Activated CD4-positive, alpha-beta T cell treated with anti-CD3 and anti-CD28 coated beads for 24 hours (primary cell): ENCODE measurements at places on chromosomes 2 and 18.
A peak's percentile ranks its signal among the peaks of the same experiment; 100 is the strongest.

DNA sequence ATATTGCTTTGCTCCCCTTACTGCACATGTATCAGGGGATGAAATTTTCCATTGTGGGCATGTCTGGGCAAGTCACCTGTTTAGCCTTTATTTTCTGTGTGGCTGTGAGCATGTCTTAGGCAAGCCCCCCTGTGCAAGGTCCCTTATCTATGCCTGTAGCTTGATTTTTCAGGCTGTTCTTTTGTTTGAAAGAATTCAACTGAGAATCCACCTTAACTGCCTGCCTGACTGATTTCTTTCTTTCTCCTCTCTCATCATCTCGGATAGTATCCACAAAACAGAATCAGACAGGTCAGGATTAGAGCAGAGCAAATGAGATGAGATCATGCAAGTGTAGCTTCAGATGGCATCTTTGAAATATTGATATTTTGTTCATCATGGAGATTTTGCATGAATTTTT is 1147.5 kb upstream of the ACVR2A start:
- no peak for DNase-seq

DNA sequence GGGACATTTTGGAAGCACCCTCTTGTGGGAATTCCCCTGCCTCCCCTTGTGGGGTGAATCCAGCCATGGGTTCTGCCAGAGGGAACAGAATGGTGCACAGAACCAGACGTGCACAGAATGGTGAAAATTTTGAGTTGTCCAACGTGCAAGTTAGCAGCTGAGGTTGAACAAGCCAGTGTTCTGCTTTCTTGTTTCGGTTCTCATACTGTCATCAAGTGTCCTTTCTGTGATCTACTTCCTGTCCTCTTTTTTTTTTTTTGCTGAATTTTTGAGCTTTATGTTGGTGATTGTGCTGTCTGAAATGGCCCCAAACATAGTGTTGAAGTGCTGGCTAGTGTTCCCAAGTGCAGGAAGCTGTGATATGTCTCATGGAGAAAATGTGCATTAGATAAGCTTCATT is 21.5 kb upstream of the REEP1 start:
- DNase-seq = no peak

DNA sequence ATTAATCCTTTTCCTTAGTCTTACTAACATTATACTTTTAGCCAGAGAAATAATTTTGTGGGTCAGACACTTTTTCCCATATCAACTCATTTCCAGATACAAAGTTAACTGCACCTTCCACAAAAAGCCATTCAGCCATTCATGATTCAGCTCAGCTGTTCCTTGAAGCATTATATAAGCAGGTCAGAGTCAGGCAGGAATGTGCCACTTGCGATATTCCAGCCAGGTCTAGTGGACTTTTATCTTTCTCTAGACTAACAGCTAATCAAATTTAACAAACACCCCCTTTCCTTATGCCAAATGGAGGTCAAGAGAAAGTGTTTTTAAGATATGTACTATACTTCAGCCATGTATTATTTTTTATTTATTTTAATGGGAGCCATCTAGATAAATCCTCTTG is 75.6 kb upstream of the EPB41L3 start:
- no peak for DNase-seq

- DNase-seq = no peak
These were observed 101.2 kb downstream of the ASXL2 start for GRCh38 chr2:25777077-25777476.

- no peak for DNase-seq
These were observed 53.2 kb downstream of the ICA1L start for GRCh38 chr2:202818321-202818720.

DNA sequence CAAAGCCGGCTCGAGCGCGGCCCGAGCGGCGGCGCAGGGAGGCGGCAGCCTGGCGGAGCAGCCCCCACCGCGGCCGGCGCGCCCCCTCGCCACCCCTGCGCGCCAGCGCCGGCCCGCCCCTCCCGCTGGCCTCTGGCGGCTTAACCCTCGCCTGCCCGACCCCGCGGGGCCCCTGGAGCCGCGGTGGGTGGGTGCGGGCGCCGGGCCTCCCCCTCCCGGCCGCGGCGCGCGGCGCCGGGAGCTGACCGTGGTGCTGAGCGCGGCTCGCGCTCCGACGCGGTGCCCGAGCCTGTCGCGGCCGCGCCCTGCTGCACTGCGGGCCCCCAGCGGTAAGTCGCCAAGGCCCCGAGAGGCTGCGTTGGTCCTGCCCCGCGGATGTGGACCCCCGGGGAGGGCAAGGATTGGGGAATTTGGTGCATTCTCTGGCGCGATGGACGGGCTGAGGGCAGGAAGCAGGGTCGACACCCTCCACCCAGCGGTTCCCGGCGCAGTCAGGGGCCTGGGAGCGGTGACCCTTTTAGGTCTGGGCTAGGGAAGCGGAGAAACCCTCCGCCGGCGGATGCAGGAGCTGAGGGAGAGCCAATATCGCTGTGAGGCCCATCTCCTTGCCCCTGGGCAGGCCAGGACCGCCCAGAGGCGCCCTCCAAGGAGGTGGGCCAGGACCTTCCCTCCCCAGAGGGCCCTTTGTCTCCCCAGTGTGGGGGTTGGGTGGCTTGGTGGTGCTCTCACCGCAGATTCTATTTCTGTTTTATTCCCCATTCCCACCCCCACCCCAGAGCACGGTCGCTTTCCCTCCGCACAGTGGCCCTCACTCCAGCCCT is 923 bp downstream of the AMER3 start:
- DNase-seq = no peak

GRCh38 chr18:32237049-32237448 is 47.2 kb downstream of the MEP1B start:
- no peak for DNase-seq

DNA sequence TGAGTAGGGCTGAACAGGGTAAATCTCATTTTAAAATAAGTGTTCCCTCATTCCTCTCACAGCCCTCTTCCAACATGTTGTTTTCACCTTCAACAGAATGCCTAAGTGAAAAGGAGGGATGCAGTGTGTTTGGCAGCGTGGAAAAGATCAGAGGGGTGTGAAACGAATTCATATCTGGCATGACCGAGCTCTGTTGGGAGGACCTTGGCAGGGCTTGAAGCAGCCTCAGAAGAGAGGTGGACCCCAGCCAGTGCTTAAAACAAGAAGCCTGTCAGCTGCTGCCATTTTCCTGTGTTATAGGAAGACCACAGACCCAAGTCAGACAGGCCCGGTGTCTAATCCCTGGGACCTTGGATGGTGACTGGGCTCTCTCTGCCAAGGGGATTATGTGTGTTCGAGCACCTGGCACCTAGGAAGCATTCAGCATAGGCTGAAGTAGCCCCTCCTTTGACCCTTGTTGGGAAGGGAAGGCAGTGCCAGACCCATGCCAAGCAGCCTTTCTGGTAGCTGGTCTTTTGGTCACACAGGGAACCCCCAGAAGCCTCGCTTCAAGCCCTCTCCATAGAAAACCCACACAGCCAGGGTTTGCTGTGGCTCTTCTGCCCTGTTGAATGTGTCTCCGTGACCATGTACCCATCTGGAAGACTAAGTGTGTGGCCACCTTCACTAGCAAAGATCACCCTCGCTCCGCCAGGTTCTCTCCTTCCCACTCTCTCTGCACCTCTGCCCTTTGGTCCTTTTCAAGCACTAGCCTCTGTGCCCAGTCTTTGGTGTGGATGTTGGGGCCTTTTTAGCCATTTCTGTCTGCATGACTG is 87.5 kb upstream of the ST3GAL5 start:
- DNase-seq = no peak

- no peak for DNase-seq
These were observed at the start of gene SERPINB2 for GRCh38 chr18:63887424-63887823. Gene SERPINB2, plus strand, starts transcription at chr18:63887705. Its CDS starts 3,740 bp downstream, at chr18:63891445.

- DNase-seq = no peak
These were observed 68.8 kb upstream of the CD28 start for GRCh38 chr2:203637471-203638167.

GRCh38 chr2:11406958-11407381 is 59.0 kb downstream of the E2F6 start:
- no peak for DNase-seq

DNA sequence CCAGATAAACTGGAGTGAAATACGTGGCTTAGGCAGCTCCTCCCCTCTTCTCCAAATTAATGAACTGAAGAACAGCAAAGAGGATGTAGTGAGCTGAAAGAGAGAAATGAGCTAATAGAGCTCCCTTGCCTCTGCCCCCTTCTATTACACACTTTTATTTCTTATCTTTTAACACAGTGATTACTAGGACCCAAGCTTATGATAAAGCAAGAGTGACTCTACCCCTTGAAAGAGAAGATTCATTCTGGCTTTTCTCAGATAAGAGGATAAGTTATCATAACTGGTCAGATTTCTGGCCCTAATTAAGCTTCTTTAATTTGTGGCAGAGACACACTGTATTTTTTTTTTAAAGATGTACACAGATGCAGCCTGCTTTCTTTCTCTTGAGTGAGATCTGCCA is 102.2 kb downstream of the MSTN start:
- no peak for DNase-seq

DNA sequence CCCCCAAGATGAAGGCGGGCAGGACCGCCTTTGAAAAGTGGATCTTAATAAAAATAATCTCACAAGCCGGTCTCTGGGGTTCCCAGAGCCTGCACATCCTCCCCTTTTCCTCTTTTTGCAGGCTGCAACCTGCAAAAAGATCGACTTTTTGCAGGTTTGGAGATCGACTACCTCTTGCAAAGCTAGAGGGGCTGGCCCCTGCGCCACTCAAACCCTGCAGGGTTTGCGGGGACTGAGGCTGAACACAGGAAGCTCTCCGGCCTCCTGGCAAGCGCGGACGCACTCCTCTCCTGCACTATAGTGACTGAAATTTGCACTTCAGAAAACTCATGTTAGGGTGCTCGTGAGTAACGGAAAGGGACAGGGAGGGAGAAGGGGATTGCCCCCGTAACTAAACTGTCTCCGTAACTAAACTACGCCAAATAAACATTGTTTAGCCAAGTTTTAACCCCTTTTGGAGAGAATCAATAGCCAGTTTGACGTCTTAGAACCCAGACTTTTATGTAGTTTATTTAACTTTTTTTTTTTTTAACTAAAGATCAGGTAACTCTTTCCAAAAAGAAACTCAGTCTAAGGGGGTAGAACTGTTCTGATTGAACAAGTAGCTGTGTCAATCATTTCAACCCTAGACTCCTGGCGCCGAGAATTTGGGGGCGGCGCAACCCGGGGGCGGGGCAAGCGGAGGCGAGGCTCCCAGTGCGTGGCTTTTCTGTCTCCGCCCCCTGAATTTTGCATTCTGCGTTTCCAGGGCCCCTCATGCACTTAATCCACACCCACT is 2.5 kb downstream of the IGFBP5 start:
- peak; percentile 49 for DNase-seq

- DNase-seq = no peak
These were observed 1113.0 kb downstream of the CBLN2 start for GRCh38 chr18:71431171-71431570.

- DNase-seq = no peak
These were observed 407.6 kb upstream of the HS6ST1 start for GRCh38 chr2:128726236-128726635.

DNA sequence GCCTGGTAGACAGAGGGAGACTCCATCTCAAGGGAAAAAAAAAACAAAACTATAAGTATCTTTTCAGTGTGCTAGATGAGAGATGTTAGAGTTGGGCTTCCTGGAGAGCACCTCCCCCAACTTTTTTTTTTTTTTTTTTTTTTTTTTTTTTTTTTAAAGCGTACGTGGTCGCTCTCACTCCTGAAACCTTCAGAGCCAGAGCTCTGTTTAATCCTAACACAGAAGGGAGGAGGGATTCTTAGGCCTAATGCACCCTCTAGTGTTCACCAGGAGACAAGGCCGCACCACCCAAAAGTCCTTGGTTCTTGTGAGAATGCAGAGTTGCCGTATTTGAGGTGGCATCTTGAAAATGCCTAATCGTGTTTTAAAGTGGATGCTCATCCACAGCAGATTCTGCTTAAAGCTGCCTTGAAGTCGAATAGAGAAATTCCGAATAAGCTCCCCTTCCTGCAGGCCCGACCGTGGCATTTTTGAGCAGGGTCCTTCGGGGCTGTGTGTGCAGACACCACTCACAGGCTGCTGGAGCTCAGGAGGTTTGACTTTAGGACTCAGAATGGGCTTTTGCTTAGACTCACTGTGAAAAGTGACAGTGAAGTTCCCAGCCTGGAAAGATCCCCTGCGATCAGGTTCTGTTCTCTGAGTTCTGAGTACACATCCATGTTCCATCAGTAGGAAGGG is 252.6 kb downstream of the AGAP1 start:
- DNase-seq = no peak

- DNase-seq = no peak
These were observed 50.5 kb downstream of the SNED1 start for GRCh38 chr2:241048949-241049343.

DNA sequence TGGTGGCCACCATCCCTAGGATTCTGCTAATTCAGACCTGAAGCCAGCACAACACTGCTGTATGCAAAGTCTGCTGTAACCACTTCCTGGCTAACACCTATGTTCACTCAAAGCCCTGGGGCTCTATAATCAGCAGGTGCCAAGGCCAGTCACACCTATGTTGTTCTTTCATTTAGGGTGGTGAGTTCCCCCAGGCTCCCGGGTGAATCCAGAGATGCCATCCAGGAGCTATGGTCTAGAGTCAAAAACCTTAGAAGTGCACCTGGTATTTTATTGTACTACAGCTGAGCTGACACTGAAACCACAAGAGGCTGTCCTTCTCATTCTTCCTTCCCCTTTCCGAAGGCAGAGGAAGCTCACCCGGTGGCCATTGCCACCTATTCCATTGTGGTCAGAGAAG is 46.2 kb upstream of the CCDC141 start:
- DNase-seq = no peak

DNA sequence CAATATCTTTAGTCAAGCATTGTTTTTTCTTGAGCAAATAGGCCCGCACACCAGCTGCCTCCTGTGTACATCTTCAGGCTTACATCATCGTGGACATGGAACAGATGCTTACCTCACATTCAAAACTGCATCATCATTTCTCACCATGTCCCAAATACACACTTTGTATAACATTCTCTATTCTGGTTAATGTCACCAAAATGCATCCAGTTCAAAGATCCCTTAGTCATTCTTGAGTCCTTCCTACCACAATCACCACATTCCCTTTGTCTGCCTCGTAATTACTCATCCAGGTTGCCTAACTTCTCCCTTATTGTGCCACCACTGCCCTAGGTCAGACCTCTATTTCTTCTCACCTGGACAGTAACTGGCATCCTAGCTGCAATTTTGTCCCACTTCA is 373.7 kb upstream of the GALNT5 start:
- no peak for DNase-seq

DNA sequence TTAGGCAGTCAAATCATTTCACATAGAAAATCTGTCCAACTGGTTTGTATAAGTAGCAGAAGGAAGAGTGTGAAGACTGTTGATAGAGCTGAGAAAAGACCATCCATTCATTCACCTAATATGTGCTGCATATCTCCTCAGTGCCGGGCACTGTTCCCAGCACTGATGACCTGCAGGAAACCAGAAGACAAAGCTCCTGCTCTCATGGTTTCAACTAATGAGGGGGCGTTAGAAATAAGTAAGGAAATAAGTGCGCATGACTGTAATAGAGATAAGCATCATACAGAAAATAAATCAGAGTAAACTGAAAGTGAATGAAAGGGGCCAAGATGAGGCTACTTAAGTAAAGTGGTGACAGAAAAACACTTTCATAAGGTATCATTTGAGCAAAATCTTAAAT is 427.5 kb upstream of the CDH20 start:
- DNase-seq = no peak

DNA sequence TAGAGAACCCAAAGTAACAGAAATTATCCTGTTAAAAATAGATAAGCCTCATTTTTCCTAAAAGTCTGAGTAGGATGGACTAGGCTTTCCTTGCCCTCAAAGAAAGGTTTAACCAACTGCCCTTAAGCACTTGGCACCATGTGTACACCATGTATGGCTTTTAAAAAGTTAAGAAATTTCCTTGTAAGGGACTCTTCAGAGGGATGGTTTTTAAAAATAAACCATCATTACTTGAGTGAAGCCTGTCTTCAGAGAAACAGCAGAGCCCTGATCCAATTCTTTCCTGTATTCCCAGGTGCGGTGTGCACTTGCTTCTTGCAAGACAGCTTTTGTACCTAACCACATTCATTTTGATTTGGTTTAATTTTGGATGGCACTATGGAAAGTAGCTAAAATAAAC is 1.1 kb upstream of the NEMP2 start:
- no peak for DNase-seq
